Activated CD4-positive, alpha-beta T cell treated with anti-CD3 and anti-CD28 coated beads for 4 hours (primary cell): ENCODE measurements at places on chromosomes 12 and 14.

DNA sequence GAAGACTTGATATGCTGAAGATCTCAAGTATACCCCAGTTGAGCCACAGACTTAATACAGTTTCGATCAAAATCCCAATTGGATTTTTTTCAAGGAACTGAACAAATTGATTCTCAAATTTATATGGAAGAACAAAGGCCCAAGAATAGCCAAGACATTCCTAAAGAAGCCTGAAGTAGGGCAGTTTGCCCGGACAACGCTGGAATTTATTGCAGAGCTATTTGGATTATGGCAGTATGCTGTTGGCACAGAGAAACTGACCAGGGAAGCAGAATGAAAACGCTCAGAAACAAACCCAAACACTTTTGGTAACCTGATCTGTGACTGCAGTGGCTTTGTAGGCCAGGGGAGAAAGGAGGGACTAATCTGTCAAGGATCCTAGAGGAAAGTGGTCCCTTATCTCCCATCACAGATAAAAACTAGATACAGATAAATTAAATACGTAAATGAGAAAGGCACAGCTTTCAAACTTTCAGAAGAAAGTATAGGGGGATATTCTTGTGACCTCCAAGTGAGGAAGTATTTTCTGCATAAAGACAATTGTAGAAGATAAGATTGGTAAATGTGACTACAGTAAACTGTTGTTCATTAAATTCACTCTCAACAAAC, 35.9 kb upstream of the GSC start:
- DNase-seq: no peak

DNA sequence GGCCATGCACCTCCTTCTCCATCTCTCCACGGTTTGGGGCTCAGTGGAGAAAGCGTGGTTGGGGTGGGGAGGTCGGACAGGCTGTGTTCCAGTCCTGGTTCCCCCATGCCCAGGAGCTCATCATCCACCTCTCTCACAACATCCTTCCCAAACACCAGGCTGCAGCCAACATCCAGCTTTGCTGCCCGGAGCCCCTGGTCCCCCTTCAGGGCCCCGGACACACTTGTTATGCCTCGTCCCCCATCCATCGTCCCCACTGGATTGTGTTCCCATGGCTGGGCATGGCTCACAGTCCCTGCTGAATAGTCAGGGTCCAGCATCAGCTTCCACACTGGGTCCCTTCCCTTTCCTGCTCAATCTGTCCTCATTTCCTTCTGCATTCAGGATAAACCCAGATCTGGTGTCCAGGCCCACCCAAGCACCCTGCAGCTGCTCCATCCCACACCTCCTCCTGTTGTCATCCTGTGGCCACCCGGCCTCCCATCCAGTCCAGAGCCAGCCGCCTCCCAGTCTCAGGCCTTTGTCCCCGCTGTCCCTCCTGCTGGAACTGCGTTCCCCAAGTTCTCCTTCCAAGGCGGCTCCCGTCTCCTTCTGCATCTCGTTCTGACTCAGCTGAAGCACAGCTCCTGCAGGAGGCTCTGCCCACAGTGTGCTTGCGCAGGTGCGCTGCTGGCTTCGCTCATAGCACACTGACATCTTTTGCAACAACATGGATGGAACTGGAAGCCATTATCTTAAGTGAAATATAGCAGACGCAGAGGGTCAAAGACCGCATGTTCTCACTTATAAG, 211.4 kb upstream of the RTL1 start:
- no peak for DNase-seq

DNA sequence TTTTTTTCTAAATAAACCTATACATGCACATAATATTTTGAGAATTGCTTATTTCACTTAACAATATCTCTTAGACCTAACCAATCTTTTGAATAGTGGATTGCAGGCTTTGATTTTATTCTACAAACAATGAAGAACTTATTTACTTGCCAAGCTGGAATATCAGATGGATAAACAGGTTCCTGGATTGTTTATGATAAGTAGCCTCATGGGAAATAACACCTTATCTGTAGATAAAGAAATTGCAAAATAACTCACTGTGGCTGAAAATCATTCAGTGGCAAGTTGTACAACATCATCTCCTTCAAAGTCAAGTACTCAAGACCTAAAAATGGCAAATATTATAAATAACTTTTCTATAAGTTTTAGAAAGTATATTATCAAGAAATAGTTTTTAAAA, 335.4 kb upstream of the ATP2B1 start:
- DNase-seq: no peak

- DNase-seq: no peak
These were observed 324.9 kb downstream of the NAV3 start for GRCh38 chr12:78155546-78155945.

DNA sequence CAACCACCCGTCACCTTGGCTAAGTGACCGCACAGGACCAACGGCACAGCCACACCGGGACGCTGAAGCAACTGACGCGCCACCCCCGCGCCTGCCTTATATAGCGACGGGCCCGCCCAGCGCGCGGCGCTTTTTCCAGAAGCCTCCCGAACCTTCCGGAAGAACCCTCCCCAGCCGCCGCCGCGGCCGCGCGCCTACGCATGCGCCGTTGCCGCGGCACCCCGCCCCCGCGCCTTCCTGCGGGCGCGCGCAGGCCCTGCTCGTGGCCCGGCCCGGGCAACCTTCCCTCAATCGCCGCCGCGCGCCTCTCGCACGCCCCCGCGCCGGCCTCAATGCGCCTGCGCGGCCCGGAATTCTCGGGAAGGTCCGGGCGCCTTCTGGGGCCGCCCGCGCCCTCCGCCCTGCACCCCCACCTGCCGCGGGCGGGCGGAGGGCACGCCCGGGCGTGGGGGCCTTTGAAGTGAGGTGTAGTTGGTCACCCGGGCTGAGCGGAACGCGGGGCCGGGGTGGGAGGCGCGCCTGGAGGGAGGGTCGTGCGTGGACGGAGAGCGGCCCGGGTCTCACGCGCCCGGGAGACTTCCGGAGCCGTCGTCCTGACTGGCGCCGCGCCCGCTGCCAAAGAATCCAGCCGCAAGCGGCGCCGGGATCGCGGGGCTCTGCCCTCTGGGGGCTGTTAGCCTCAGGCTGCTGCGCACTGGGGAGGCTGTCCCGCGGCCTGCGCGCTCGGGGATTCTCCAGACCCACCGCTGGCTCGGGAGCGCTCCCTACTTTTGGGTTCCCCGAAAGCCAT, at the start of gene HSP90AA1:
Gene HSP90AA1 (minus strand): TSS at position 73 of the 790 bp plus-strand sequence. CDS start 666 bp downstream, outside the sequence.
- DNase-seq: peak; percentile 95

DNA sequence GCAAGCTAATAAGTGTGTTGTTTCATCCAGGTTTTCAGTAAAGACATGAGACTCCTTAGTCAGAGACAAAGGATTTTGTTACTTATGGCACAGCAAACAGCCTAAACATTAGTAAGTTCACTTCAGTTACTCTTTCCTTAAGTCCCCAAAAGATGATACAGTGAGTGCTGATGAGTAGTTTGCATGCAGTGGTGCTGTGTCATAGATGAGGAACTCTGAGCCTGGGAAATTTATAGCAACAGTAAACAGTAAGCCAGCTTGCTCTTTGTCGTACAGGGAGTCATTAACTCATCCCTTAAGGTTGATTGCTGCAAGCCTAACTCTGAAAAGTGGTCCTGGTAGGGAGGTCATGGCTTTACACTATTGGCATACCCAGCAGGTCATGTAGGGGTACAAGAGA, 208.6 kb upstream of the OR4E1 start:
- no peak for DNase-seq

DNA sequence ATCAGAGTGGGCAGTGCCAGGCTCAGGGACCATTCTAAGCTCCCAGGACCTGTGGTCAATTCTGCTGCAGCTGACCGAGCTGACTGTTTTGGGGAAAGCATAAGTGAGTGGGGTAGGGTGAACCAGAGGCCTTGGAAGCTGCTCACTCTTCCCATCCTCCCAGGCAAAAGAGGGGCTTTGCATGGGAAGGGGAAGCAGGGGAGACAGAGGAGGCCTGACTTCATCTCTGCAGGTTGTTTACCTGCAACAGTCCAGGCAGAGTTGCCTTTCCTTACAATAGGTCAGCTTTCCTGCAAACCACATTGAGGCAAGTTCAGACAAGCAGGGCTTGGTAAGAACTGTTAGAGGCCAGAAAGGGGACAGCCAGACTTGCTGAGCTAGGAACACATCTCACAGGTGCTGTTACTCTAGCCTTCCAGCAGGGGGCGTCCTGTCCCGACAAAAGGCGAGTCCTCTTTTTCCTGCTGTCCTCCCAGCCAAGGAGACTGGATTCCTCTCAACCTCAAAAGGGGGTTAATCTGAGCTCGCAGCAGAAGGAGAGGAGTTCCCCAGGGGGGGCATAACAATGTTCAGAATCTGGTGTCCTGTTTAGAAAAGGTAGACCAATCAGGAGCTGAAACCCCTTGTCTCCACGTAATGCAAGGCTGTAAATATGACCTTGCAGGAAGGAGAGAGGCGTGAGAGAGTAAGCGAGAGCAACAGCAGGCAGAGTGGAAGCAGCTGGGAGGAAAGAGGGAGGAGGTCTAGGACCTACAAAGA, 4.3 kb upstream of the DHRS2 start:
- DNase-seq: peak; percentile 71

GRCh38 chr12:93541578-93542225, 30.8 kb upstream of the SOCS2 start:
- DNase-seq: no peak

DNA sequence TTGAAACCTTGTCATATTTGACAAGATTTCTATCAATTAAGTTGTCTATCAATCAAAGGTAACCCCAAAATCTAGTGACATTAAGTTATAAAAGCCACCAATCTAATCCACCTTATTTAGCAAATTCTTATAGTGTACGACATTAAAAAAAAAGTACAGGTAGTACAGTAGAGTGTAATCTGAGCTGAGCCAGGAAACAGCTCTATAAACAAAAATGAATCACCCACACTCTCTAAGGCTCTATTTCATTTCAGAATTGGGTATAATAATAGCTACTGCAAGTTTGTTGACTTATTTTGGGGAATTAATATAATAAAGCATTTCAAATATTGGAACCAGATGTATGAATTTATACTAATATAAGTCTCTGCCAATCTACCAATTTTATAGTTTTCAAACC, 342.4 kb upstream of the FLRT2 start:
- DNase-seq: no peak
